ENCODE measurements at places on chromosomes 3 and 15.

- DNase-seq = no peak
Observed at GRCh38 chr3:54357301-54357700, 234.9 kb downstream of the CACNA2D3 start.

DNA sequence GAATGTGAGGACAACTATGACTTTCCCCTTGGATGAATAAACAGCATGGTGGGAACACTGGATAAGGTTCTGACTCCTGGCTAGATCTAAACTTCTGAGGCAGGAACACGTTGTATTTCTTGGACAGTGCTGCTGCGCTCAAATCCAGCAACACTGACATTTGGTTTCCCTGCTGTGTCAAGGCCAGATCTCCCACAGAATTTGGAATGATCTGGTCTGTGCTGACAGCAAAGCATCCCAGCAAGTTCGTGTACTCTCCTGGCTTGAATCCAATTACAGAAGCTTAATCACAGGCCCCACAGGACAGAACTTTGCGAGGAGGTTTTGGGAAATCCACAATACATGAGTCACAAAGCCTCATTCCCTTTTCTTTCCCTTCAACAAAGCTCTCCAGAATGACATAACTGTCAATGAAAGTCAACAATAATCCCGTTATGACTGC lies 92.5 kb downstream of the ADAMTS9 start:
- no peak for DNase-seq

- no peak for DNase-seq
Observed at GRCh38 chr3:5543047-5543446, 355.5 kb downstream of the EDEM1 start.

DNA sequence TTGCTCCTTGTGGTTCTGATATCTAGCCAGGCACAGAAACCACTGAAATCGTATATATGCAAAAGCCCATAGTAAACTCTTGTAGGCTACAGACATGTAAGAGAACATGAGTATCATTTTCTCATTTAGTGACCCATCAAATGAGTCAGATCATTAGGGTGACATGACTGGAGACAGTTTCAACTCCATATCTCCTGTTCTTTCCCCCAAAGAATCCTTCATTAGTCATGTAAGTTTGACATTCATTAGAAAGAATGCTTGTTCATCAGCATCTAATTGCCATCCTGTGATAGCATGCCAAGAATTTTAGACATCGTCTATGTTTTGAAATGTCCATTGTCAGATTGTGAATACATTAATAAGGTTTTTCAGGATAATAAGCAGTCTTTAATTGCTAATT lies 264.9 kb upstream of the TPM1 start:
- DNase-seq = no peak

- DNase-seq = no peak
Observed at GRCh38 chr15:53586799-53587198, 172.7 kb downstream of the WDR72 start.

DNA sequence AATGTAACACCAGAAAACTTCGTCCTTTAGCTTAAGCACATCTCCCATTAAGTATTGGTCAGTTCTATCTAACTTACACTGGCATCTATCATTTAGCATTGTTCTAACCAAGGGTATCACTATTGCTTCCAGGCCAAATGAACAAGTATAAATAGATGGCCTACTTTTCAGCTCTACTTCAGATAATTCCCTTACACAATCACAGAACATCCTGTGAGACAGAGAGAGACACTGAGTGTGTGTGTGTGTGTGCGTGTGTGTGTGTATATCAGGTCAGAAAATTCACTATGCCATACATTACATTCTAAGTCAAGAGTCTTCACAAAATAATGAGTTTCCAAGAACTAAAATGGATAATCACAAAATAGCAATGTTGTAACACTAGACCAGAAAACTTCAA lies 39.1 kb downstream of the SCAPER start:
- no peak for DNase-seq

DNA sequence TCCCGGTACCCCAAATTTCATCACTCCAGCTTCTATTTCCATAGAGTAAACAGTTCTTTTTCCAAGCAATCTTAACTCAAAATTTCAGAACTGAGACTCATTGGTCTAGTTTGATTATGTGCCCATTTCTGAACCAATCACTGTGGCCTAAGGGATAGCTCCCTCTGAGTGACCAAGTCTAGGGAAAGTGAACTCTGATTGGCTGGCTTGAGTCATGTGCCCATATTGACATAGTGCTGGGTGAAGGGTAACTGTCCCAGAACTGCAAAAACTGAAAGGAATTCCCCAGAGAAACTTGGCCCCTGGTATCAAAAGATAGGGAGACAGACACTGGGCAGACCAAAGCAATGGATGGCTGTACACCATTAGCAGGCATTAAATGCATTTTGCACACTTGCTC lies 171.2 kb upstream of the WNT5A start:
- DNase-seq = no peak

DNA sequence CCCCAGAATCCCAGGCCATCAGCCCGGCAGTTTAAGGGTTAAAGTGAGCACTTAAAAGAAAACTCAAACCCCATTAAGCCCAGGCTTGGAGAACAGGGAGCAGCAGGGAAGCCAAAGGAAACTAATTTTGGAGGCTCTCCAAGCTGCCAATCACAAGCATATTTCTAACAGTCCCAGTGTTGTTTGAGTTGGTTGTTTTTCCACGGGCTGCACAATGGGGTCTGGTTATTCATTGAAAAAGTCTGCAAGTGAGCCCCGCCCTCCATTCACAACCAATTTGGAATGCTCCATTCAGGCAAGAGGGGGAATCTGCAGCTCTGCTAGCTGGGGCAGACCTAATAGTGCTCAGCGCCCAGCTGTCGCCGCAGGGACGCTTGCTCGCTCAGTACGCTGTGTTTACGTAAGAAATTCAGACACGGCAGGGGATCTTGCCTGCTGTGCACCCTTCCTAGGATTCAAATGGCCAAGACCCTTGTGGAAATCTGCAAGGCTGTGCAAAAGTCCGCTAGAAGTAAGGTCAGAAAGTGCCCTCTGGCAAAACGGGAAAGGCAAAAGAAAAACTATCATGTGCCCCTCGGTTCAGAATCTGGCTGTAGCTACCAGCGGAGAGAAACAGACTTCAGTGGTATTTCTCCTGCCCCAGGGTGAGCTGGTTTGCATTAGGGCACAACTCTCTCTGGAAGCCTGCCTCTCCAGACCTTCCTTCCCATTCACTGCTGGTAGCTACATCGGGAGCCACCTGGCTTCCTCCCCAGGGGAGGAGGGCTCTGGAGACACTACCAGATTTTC lies 11.0 kb downstream of the ETV5 start:
- DNase-seq = no peak

DNA sequence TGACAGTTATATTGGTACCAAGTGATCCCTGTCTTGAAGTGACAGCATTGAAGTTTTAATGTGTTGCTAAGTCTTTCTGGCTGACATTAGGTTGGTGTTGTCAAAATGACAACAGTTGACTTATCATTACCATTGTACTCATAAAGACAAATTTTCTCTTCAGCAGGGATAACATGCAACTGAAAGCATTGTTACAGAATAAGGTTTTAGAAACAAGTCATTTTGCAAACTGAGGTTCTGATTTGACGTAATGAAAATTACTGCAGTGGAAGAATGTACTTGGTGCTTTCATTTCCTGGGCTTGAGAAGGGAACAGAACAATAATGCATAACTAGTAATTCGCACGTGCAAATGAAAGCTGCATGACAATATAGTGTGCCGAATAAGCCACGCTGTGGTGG lies 75.1 kb downstream of the MOBP start:
- no peak for DNase-seq

DNA sequence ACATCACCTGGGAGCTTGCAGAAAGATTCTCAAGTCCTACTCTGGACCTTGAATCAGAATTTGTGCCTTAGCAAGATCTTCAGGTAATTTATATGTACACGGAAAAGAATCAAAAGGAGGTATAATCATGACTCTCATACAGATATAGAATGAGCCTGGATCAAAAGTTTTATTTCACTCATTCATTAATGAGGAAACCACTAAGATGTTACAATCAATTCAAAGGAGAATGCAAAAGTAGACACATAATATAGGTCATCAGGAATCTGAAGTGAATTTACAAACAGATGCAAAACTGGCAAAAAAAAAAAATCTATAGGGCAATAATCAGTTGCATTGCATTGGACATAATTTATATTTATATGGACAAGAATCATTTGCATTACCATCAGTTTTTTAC lies 195.4 kb upstream of the TLE3 start:
- DNase-seq = no peak

- no peak for DNase-seq
Observed at GRCh38 chr3:152574461-152575079, 260.4 kb upstream of the P2RY1 start.

DNA sequence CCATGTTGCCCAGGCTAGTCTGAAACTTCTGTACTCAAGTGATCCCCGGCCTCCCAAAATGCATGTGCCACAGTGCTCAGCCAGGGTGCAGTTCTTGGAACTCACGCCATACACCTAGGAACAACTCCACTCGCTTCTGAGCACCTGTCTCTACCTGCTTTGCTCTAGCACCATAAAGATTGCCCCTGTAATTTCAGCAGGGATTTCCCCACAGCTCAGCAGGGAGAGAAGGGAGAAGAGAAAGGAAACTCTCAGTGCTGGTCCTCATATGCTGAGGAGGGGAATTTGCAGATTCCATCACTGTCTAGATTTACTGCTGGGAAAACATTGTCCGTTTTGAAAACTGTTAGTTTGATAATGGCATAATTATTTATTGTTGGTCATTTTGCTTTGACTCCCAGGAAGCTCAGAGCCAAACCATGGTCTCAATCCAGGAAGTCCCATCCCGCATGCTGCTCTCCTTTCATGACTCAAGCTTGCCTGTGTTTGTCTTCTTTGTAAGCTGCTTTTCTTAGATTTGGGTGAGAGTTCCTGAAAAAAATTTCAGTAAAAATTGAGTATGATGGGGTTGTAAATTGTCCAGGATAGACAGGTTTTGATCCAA lies 24.2 kb downstream of the TRIM71 start:
- DNase-seq = no peak

Measured in activated naive CD4-positive, alpha-beta T cell (primary cell).